ENCODE measurements at places on chromosomes 7 and 10. TPM values are rescaled to one million over a fixed set of nuclear protein-coding genes. Genes with fewer than 3 reads are reported as not detected.
A peak's percentile ranks its signal among the peaks of the same experiment; 100 is the strongest.

DNA sequence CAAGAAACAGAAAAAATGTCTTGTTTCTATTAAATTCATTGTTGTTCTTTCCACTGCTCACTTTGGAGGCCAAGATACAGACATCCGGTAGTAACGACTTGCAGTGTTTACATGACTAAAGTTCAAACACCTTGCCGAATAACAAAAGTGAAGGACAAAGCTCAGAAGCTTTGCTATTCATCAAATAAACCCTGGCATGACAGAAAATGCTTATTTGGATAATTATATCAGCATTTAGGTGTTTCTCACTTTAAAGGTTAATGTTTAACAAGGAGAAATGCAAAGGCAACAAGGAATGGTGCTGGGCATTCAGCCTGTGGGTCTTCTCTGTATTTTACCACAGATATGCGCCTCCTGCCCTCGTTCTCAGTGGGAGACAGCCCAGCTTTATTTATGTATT lies 5.4 kb upstream of the PTF1A start:
- DNase-seq = no peak

Gene OR6B1
- not detected for total RNA-seq

- DNase-seq = peak; percentile 20
Observed at GRCh38 chr10:61164458-61165160, 220.6 kb upstream of the RHOBTB1 start.

DNA sequence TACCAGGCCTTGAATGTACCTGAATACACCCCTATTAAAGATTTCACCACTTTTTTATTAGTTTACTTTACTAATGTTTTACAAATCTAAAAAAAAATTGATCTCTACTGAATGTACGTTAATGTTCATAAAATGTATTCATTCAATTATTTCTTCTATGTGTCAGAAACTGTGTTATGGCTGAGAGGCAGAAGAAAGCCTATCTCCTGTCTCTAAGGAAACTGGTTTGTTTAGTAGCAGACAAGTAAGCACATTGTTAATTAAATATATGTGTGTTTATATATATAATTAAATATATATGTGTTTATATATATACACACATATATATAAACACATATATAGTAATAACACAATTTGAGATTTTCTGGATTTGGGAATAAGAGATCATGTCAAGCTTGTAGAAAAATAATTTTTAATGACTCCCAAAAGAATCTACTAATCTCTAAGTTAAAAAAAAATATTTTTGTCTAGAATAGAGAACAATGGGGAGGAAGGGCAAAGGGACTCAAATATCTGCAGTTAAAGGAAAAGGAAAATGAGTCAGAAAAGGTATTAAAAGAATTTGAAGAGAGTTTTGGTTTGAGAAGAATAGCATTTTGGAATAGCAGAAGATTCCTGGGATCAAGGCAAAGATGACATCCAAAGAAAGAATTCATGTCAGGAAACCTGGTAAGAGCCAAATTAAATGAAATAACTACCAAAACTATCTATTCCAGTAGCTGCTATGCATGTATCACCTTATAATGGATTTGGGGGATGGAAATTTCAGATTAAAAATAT lies 92.1 kb downstream of the CH25H start:
- no peak for DNase-seq

- DNase-seq = no peak
Observed at GRCh38 chr7:124762611-124763143, 2.9 kb downstream of the GPR37 start.

DNA sequence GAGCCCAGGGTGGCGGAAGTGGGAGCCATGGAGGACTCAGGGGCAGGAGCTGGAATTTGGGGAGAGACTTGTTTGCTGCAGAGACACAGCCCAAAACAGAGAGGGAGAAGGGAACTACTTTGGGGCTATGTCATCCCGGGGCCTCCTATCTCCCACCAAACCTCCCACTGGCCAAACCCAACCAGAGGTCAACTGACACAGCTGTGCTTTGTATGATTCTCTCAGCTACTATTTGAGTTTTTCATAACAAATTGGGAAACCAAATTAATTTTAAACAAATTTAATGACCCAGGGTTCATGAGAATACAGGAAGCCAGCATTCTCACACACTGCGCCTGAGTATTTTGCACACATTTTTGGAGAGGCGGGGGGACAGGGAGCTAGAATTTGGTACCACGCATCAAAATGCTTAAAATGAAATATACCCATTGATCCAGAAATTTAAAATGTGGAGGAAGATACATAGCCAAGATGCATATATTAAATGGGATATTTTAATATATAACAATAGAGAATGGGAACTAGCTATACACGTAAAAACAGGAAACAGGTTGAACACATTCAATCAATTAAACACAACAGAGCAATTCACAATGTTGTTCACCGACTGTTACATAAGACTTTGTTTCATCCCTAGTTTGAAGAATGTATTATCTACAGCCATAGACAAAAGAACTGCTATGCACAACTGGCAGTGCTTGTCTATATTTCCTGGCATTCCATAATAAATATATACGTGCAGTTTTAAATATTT lies 105.3 kb downstream of the PARD3 start:
- no peak for DNase-seq

GRCh38 chr10:3963191-3963673 lies 178.2 kb upstream of the KLF6 start:
- DNase-seq = no peak
